NB4 (cell line): ENCODE measurements at places on chromosomes 13 and 19.

- DNase-seq, result peak; percentile 48
These were observed 76.8 kb downstream of the FREM2 start for GRCh38 chr13:38763446-38764381.

DNA sequence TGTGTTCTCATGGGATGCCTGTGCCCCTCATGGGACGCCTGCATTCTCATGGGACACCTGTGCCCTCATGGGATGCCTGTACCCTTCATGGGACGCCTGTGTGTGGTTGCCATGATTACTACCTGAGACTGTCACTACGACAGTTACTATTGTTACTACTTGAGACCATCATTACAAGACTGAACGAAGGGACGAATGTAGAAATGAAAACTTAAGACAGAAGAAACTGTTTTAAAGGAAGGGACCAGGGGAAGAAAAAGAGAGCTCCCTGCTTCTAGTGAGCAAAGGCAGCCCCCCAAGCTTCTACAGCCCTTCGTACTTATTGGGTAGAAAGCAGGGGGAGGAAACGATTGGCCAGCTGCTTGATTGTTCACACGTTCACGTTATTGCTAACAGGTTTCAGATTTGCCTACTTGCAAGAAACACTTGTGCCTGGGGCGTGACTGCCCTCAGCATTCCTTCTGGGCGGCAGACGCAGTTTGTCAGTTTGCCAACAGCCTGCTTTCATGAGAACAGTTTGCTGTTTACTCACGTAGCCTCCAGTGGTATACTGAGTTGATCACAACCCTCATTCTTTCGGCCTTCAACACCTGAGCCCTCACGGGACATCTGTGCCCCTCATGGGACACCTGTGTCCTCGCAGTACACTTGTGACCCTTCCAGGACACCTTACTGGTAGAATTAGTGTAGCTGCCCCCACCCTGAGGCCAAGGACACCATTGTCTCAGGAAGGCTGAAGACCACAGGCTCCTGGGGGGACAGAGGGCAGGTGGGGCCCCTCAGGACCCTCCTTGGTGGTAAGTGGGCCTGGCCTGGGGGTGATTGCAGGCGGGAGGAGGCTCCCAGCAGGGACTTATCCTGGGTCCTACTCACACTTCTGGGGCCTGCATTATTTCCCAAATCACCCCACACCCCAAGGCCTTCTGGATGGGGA is 2.5 kb upstream of the S1PR4 start:
- no peak for DNase-seq

GRCh38 chr13:31881495-31881882 is 142.2 kb downstream of the RXFP2 start:
- no peak for DNase-seq

DNA sequence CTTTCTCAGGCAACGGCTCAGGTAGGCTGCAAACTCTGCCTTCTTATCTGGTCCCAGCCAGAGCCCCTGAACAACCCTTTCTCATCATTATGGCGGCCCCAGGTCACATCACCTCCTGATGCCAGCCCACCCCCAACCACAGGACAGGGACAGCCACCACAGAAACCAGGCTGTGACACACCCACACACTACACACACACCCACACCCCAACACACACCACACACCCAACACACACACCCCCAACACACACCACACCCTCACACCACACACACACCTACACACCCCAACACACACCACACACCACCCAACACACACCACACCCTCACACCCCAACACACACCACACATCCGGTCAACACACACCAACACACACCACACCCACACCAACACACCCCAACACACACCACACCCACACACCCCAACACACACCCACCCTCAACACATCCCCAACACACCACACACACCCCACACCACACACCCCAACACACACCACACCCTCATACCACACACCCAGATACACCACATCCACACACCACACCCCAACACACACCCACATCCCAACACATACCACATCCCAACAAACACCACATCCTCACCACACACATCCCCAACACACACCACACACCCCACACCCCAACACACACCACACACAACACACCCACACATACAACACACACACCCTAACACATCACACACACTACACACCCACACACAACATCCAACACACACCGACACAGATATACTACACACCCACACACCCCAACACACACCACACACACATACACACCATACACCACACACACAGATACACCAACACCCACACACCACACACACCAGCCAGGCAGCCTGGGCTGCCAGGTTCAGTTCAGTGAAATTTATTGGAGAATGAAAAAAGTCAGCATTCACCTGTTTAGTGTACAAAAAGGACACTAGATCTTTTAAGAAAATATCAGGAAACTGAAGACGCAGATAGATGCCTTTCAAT is 4.2 kb upstream of the ISYNA1 start:
- DNase-seq, result no peak

DNA sequence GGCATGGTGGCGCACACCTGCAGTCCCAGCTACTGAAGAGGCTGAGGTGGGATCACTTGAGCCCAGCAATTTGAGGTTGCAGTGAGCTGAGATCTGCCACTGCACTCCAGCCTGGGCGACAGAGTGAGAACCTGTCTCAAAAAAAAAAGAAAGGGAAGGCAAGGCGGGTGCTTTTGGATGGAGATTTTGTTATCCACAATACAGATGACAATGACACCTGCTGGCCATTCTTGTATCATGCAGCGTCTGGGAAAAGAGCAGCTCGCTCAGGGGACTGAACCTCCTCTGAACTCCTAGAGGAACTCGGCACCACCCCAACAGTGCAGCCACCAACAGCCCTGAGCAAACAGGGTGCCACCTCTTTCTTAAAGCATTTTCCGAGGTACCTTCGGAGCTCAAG is 22.8 kb downstream of the HAUS8 start:
- DNase-seq, result peak; percentile 68

- no peak for DNase-seq
These were observed 83.9 kb downstream of the OLFM4 start for GRCh38 chr13:53112522-53112921.

GRCh38 chr19:46625731-46626130 is 842 bp upstream of the PTGIR start:
- DNase-seq, result no peak
